ENCODE measurements at places on chromosomes 11 and 22.

- no peak overlapping the region for H3K27ac ChIP-seq
- peaks cover 39% of the 10 kb centered on the region for H3K4me1 ChIP-seq
- no peaks in the 10 kb centered on the region for H3K27me3 ChIP-seq
- H3K36me3 ChIP-seq: no peaks in the 10 kb centered on the region
Measured at GRCh38 chr11:47857892-47858543, 9.9 kb upstream of the NUP160 start.

GRCh38 chr22:23521441-23522113 is 58.5 kb downstream of the IGLL1 start:
- H3K27ac ChIP-seq: no peak overlapping the region
- peaks cover 16% of the 10 kb centered on the region for H3K4me1 ChIP-seq
- no peaks in the 10 kb centered on the region for H3K36me3 ChIP-seq
- DNase-seq: peak; percentile 70
- H3K27me3 ChIP-seq: peaks cover 17% of the 10 kb centered on the region

GRCh38 chr11:130315354-130315970 is 745 bp upstream of the ZBTB44 start:
- H3K4me1 ChIP-seq: peaks cover 12% of the 10 kb centered on the region
- peak overlapping the region; percentile 69 for H3K27ac ChIP-seq
- peak; percentile 47 for DNase-seq

DNA sequence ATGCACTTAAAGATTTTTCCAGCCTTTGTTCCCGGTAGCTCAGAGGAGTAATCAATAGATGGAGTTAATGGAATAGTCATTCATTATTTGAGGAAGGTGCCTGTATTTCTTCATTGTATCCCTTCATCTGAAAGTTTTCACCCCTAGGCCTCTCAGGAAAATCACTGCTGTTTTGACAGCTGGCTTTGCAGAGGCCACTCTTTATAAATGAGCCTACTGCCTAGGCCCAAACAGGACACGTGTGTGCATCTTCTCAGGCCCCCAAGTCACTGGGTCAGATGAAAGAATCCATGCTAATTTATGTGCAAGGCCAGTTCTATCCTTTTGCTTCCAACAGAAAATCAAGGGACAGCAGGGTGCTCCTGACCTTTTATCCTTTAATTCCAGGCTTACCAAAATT is 76.8 kb downstream of the MPPED2 start:
- no peaks in the 10 kb centered on the region for H3K36me3 ChIP-seq
- H3K4me1 ChIP-seq: no peaks in the 10 kb centered on the region

GRCh38 chr11:23201936-23202522 is 341.8 kb upstream of the CCDC179 start:
- no peaks in the 10 kb centered on the region for H3K4me1 ChIP-seq
- no peak overlapping the region for H3K27ac ChIP-seq
- H3K27me3 ChIP-seq: no peaks in the 10 kb centered on the region
- H3K4me3 ChIP-seq: no peak overlapping the region
- H3K36me3 ChIP-seq: no peaks in the 10 kb centered on the region

GRCh38 chr11:61833471-61833870 is 5.4 kb downstream of the FADS2 start:
- H3K4me3 ChIP-seq: no peak overlapping the region
- H3K27ac ChIP-seq: no peak overlapping the region
- H3K27me3 ChIP-seq: peaks cover 18% of the 10 kb centered on the region
- peaks cover 35% of the 10 kb centered on the region for H3K4me1 ChIP-seq
- DNase-seq: no peak

DNA sequence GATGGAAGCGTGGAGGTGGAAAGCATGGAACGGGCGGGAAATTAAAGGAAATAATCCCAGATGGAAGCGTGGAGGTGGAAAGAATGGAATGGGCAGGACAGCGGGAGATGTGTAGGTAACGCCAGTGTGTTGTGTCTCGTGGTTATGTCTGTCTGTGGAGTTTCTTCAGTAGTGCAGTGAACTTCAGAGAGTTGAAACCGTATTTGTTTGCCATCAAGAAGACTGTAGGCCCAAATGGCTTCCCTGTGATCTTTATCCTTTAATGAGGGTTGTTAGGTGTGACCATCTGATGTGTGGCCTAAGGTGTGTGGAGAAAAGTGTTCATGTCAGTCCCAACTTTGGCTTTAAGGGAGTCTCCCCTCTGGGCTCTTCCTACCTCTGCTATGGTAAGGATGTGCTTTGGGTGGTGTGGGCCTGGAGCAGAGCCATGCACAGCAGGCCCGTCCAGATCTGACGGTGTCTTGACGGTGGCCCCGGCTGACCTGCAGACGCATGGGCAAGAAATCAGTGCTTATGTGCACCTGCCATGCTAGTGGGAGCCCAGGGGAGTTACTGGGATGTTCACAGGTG is 39.6 kb downstream of the AP2A2 start:
- H3K27me3 ChIP-seq: no peaks in the 10 kb centered on the region
- no peak for DNase-seq
- H3K4me3 ChIP-seq: no peak overlapping the region

- H3K27me3 ChIP-seq: no peaks in the 10 kb centered on the region
- H3K4me1 ChIP-seq: no peaks in the 10 kb centered on the region
- no peak overlapping the region for H3K27ac ChIP-seq
- DNase-seq: no peak
Measured at GRCh38 chr11:78261367-78261766, 72.6 kb downstream of the USP35 start.

All from CD4-positive, alpha-beta T cell (primary cell).